Right atrium auricular region (tissue), 2 donors: ENCODE measurements at places on chromosomes 5 and 9.

- DNase-seq = no peak
Measured at GRCh38 chr5:40172721-40173120, 507.0 kb upstream of the PTGER4 start.

GRCh38 chr5:60463179-60463868 is 236.6 kb downstream of the DEPDC1B start:
- no peak for DNase-seq

DNA sequence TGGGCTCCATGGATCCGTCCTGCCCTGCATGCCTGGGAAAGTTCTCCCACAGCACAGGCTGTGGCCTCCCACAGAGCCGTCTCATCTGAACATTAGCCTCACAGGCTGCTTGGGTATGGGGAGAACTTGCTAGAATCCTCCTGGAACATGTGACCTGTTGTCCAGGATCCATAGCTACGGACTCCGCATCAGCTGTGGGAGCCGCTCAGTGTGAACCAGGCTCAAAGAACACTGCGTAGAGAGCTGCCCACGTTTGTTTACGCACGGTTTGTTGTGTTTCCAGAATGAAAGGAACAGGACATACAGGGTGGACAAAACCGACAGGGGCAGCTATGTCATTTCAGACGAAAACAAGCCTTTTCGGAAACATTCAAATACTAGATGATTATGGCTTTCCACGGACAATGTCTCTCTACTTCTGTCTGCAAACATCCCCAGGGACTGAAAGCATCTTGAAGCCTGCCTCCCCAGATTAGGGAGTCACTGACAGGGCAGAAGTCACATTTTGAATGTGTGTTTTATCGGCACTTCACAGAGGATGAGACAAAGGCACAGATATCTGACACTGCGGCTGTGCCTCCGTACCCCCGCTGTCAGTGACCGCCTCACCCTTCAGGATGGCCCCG is 390.3 kb downstream of the GADD45G start:
- DNase-seq = no peak

DNA sequence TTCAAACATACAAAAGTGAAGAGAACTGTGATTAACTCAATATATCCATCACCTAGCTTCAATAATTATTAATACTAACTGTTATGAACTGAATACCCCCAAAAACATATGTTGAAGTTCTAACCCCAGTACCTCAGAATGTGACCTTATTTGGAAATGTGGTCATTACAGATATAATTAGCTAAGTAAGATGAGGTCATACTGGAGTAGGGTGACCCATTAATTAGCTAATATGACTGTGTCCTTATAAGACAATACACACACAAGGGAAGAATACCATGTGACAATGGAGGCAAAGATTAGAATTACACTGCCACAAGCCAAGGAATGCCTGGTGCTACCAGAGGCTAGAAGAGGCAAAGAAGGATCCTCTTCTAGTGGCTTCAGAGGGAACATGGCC is 7.8 kb downstream of the RRAGA start:
- no peak for DNase-seq

DNA sequence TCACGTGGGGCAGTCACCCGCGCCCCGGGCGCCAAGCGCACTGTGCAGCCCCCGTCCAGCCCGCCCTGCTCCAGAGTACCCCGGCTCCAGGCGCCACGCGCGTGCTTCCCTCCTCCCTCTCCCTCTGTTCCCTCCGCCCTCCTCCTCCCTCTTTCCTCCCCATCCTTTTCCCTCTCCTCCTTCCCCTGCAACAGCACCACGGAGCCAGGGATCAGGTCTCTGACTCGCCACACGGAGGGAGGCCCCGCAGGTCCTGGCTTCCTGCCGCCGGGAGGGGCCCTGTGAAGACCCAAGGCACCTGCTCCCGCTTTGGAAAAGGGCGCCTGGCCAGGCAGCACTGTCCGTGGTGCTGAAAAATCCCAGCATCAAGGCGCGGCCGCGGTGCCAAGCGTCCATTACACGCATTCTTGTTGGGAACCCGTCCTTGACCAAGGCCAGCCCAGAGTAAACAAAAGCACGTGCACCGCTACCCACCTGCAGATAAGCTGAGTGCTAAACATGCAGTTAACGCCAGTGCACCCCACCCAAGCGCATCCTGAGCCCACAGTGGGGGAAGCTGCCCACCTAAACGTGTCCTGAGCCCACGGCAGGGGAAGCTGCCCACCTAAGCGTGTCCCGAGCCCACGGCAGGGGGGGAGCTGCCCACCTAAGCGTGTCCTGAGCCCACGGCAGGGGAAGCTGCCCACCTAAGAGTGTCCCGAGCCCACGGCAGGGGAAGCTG is 21.7 kb downstream of the SLC6A18 start:
- no peak for DNase-seq

DNA sequence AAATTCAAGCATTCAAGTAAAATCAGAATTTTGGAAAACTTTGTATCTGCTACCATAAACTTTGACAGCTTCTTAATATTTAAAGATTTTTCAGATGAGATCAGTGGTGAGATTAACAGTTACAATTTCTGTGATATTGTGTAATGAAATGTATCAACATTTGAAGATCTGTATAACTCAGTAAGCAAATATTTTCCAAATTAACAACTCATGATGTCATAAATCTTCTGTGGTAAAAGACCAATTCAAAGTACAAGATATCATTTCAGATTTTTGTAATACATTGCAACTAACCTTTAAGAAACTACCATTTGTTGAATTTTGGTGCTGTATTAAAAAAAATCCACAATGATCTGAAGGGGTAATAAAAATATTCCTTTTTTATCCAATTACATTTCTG is 352.2 kb downstream of the KIAA0825 start:
- DNase-seq = no peak

DNA sequence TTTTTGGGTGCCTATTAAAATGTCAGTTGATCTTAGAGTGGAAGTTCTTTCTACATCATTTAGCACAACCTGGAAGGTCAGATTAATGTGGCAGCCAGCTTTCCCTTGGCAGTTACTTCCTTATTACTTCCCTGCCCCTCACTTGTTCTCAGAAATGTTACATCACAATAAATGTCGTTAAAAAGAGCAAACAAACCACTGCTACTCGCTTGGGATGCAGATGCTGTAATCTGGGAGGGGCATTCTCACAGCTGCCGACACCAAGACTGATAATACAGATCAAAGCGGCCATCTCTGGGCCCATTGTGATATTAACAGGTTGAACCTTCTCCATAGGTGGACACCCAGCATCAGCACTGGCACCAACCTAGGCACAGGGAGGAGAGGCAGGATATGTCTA is 29.3 kb downstream of the PLAC8L1 start:
- no peak for DNase-seq

DNA sequence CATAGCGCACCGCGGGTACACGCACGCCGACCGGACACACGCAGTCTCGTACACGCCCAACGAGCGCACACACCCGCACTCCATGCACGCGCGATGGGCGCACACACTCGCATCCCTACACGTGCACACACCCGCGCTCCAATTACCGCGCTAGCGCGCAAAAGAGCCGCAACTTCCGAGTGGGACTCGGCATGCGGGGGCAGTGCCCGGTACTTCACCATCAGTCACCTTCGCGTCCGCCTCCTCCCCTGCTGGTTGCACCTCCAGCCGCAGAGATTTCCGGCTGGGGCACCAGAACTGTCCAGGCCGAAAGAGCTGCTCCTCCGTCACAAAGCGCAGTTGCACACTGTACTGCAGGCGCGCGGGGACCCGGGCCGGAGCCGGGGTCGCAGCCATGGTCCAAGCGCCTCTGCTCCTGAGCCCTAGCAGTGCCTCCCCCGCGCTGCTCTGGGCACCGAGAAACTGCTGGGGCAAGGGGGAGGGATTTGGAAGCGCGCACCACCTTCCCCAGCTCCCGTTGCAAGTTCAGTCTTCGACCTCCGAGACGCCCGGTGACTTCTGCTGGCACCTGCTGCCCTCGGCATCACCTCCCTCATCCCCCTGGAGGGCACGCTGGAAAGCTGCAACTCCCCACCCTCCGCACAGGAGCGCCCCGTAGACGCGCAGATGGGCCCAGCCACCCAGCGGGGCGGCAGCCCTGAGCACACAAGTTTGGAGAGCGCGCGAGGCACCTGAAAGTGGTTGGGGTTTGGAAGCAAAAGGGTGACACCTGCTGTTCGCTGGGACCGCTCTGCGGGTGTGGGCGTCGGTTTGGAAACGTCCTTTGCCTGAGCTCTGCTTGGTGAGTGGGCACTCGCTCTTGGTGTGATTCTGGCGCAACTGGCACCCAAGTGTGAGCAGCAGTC is 337.4 kb upstream of the PUM3 start:
- DNase-seq = no peak

DNA sequence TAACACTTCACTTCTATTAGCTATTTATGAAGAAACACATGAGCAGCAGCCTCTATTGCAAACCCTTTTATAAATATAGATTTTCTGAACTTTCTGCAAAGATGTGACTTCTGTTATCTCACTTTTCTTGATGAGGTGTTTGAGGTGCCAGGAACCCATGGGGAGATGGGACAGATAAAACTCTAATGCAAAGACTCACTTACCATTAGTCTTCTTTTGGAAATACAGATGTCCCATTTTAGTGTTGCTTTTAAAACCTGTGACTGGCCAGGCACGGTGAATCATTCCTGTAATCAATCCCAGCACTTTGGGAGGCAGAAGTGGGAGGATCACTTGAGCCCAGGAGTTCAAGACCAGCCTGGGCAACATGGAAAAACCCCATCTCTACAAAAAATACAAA is 171.3 kb upstream of the GAS1 start:
- DNase-seq = no peak

DNA sequence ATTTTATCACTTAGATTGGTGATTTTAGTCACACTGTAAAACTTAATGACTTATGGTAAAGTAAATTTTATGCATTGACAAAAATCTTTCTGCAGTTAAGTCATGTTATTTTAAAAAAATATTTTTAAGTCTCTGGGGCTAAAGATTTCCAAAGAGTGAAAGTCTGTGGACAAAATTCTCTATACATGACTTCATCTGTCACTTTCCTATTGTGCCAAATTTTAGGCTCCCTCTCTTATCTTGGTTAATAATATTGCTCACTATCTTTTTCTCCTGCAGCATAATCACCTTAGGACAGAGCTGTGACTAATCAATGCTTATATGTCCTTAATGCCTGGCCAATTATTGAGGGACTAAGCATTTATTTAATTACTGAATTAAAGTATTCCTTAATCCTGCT is 15.2 kb downstream of the LURAP1L start:
- DNase-seq = no peak

- no peak for DNase-seq
Measured at GRCh38 chr9:5563417-5563815, 53.1 kb downstream of the PDCD1LG2 start.

- DNase-seq = no peak
Measured at GRCh38 chr5:155728857-155729683, 597.9 kb upstream of the SGCD start.

GRCh38 chr5:120567921-120568320 is 103.8 kb downstream of the PRR16 start:
- DNase-seq = no peak

DNA sequence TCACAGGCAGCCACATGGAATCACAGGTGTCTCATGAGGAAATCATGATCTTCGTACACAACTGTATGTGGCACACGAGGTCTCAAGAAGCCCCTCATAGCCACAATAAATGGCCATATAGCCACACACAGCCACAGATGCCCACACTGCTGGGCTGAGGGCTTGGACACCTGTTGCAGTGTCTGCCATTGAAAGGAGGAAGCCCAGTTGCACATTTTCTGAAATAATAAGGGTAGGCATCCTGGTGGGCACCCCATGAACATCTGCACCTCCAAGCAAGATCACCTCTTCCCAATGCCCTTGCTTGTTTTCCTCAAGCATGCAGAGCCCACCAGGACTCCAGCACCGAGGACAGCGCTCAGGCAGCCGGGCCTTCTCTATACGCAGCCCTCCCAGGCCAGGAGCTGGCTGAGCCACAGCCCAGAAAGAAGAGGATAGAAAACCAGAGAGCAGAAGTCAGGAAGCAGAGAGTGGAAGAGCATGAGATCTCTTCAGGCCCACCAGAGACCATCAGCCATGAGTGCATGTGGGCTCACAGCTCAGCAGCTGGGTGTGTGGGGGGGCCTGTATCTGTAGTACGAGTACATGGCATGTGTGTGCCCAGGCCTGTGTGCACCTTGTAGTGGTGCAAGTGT is 1.0 kb upstream of the ACSL6 start:
- DNase-seq = no peak

DNA sequence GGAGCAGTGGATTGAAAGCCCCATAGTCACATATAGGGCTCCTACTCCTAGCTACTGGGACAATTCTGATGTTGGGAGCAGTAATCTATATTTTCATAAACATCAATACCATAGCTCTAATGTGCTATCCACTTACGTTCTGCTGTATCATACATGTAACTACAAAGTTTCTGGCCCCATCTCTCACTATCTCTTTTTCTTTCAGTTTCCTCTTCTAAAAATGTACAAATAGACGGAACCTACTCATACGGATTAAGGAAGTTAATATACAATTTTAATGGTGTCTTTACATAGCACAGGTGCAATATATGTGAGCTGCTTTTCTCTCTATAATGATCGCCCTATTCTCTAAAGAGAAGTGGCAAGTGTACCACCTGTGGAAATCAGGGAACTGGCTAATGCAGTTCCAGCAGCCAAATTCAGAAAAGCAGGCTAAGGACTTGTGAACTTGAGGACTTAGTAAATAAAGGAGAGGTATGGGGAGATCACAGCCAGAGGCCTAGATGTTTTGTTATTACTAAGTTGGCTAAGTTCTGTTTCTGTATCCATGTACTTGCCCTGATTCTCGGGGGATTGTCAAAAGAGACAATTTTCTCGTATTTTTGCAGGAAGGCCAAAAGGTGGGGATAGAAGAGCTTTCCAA is 1021.9 kb downstream of the CDH12 start:
- DNase-seq = no peak

- no peak for DNase-seq
Measured at GRCh38 chr5:175116466-175117048, 327.4 kb downstream of the DRD1 start.

DNA sequence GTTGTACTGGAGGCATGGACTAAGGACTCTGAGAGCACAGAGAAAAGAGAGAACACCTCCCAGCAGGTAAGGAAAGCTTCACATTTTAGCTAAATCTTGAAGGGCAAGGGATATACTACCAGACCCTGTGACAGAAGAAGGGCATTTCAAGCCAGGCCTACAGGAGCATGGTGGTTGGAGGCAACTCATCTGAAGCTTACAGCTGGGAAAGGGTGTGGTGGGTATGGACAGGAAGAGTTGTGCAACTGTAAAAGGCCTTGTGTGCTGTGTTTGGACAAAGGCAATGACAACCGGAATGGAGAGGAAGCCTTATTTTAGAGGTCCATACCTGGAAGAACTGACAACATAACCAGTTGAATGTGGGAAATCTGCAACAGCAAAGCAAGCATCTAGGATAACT is 31.2 kb downstream of the NIPSNAP3B start:
- DNase-seq = no peak

- DNase-seq = no peak
Measured at GRCh38 chr5:167264348-167264747, 1027.1 kb upstream of the WWC1 start.
